ENCODE measurements at places on chromosomes 4 and X.

GRCh38 chr4:79205121-79205520, 120.7 kb downstream of the NAA11 start:
- DNase-seq: no peak

GRCh38 chr4:661881-662761, 12.0 kb downstream of the ATP5ME start:
- no peak for DNase-seq

DNA sequence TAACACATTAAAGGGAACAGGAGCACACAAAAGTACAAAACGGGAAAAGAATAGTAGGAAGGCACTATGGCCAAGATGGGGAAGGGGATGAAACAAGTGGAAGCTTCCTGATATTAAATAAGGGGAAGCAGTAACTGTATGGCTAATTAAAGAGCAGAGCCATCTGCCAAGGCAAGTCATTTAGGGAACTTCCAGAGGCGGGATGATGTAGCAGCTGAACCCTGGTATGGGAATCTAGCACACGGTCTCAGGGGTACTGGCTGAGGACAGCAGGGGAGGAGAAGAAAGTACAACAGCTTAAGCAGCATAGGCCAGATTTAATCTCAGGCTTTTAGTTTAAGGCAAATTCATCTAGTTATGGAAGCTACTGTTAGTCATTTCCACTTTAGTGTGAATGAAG, 59.1 kb downstream of the IGFBP7 start:
- DNase-seq: peak; percentile 48

- DNase-seq: peak; percentile 2
Observed at GRCh38 chr4:106160560-106160959, 155.4 kb downstream of the TBCK start.

GRCh38 chr4:180253419-180253818, 1989.8 kb upstream of the TENM3 start:
- no peak for DNase-seq

- no peak for DNase-seq
Observed at GRCh38 chr4:130359542-130359941, 1263.6 kb downstream of the C4orf33 start.

- DNase-seq: no peak
Observed at GRCh38 chrX:18855919-18856644, 127.8 kb downstream of the PHKA2 start.

DNA sequence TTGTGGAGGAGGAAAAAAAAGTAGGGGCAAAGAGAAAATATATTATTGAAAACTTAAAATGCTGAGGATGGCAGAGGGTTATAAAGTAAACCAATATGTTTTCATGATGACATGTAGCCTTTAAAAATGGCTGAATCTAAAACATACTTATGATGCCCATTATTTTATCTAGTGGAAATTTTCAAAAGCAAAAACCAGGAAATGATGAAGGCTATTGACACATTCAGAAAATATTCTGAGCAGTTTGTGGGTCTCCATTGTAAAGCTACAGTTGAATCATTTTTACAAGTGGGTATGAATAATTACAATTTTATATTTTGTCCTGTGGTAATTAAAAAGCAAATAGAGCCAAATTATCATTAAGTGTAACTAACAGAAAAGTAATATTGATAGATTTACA, 10.7 kb downstream of the PLS3 start:
- no peak for DNase-seq

DNA sequence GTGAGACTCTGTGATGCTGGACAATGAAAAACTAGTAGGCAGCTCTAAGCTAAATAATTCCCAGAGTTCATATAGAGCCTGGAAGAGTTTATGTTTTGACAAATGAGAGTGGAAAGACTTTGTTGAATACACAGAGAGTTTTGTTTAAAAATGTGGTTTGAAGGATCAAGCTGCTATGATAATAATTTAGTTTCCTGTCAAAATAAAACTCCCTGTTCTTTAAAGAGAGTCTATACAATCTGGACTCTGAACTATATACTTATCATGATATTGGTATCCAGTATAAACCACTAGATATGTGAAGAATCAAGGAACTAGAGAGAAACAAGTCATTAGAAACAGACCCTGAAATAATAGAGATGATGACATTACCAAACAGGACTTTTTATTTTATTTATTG, 158.6 kb downstream of the C4orf33 start:
- DNase-seq: no peak

GRCh38 chrX:131789664-131790063, 233.4 kb upstream of the STK26 start:
- DNase-seq: no peak

Measured in NCI-H2171 treated with DMSO at 0.1 percent for 48 hours (cell line).